Cardiac muscle cell (in vitro differentiated cells and primary cell): ENCODE measurements at places on chromosomes 12 and 14.

- DNase-seq: no peak
Observed at GRCh38 chr14:100471441-100472093, 115.7 kb downstream of the BEGAIN start.

GRCh38 chr14:22483863-22484593, 105.0 kb downstream of the DAD1 start:
- no peak for DNase-seq

DNA sequence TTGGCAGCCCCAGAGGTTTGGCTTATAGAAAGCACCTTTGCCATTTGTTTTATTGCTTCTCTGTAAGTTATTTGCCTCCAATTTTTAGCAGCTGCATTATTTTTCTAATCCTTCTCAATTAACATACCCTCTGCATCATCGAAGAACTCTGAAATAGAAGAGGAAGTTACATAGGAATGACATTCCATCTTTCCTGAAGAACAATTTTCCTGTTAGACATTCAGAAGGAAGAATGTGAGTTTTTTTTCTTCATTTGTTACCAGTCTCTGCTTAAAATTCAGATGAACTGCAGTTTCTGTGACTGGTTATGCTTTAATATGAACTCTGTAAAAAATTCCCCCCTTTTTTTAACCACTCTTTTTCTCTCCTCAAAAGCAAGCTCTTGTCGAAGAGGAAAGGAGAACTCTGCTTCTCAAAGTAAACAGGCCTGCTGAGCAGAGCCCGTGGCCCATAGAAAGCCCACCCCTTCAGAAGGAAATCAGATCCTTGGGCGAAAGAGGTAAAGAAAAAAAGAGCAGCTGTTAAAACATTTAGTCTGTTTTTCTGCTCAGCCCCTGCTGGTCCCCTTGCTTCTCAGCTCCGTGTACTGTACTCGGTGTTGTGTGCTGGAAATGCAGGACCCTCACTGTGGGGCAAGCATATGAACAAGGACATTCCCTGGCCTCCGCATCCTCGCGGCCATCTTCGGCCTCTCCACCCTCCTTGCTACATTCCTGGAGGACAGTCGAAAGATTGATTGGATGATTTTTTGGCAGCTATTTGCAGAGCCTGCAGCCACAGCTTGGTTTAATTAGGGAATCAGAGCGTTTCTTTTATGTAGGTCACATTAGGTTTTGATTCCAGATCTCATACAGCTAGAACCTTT, 164.4 kb upstream of the LRIG3 start:
- DNase-seq: peak; percentile 3

- DNase-seq: no peak
Observed at GRCh38 chr12:66763467-66763866, 84.6 kb upstream of the GRIP1 start.

- DNase-seq: peak; percentile 64
Observed at GRCh38 chr14:74636424-74637177, 24.6 kb upstream of the LTBP2 start.
